Sigmoid colon (tissue), 7 donors: ENCODE measurements at places on chromosomes 12 and 14. TPM values are rescaled to one million over a fixed set of nuclear protein-coding genes. Genes with fewer than 3 reads are reported as not detected.

SLC5A8 gene
- total RNA-seq: not detected

CLMN gene
- 5.7 TPM for total RNA-seq

FSCB gene
- not detected for total RNA-seq

RAD51AP1 gene
- 0.49 TPM for total RNA-seq

DPY19L2 gene
- total RNA-seq: 11.1 TPM

SERPINA12 gene
- total RNA-seq: not detected

LYZ gene
- 29.5 TPM for total RNA-seq

GRCh38 chr14:89367779-89368120 lies 49.3 kb downstream of the FOXN3 start:
- no peak overlapping the region for H3K27ac ChIP-seq
- H3K36me3 ChIP-seq: no peaks in the 10 kb centered on the region
- H3K4me1 ChIP-seq: peaks cover 55% of the 10 kb centered on the region

- H3K4me3 ChIP-seq: no peak overlapping the region
- H3K36me3 ChIP-seq: no peaks in the 10 kb centered on the region
- no peak for DNase-seq
- no peak overlapping the region for H3K27ac ChIP-seq
Measured at GRCh38 chr14:33764876-33765650, 185.8 kb downstream of the EGLN3 start.

DNA sequence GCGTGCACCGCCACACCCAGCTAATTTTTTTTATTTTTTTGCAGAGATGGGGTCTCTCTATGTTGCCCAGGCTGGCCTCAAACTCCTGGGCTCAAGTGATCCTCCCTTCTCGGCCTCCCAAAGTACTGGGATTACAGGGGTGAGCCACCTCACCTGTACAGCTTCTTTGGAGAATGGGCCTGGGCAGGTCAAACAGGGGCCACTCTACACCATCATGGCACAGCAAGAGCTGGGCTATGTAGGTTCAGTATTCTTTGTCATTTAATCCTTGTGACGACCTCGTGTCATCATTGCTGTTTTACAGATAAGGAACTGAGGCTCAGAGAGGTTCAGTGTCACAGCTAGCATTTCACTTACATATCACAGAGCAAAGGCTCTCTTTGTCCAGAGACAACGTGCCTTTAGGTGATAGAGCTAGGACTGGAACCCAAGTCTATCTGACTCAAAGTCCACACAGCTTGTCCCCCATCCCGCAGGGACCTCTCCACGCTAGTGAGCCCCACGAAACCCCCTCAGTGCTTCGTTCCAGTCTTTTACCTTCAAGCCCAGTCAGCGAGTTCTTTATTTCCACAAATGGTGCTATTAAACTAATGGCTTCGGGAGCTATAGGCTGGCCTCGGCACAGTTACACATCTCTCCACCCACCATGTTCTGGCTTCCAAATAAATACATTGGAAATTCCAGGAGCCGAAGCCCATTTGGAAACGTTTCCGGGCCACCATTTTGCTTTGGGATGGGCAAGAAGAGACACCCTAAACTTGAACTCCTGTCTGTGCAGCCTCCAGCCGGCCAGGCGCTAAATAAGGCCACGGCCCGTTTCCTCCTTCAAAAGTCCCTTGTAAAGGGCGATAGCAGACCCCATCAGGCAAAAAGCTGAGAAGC lies 660 bp upstream of the MAP1LC3B2 start:
- no peaks in the 10 kb centered on the region for H3K36me3 ChIP-seq
- H3K4me1 ChIP-seq: no peaks in the 10 kb centered on the region
- H3K27ac ChIP-seq: peak overlapping the region; percentile 60
- no peaks in the 10 kb centered on the region for H3K27me3 ChIP-seq
- no peak for DNase-seq

DNA sequence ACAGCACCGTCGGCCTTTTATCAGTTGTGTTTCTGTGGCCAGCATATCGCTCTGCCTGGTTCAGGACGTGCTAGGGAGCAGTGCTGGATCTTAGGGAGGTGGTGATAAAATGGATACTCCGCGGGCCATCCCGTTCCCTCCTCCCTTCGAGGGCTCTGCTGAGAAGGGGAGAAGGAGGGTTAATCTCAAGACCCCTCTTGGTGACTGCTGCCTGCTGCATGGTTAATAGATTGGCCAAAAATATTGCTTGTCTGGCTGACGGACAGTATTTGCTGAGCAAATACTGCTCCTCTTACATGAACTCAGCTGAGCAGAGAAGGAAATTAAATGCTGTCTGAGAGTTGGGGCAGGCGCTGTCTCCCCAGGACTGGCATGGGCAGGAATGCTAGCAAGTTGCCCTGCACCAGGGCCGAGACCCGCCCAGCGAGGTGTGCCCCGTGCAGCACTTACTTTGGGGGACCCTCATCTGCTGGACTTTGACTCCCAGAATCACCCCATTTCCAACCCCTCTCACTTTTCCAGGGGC lies 1.2 kb downstream of the FBRSL1 start:
- peaks cover 64% of the 10 kb centered on the region for H3K4me1 ChIP-seq
- peak overlapping the region; percentile 61 for H3K27ac ChIP-seq
- no peaks in the 10 kb centered on the region for H3K27me3 ChIP-seq

DNA sequence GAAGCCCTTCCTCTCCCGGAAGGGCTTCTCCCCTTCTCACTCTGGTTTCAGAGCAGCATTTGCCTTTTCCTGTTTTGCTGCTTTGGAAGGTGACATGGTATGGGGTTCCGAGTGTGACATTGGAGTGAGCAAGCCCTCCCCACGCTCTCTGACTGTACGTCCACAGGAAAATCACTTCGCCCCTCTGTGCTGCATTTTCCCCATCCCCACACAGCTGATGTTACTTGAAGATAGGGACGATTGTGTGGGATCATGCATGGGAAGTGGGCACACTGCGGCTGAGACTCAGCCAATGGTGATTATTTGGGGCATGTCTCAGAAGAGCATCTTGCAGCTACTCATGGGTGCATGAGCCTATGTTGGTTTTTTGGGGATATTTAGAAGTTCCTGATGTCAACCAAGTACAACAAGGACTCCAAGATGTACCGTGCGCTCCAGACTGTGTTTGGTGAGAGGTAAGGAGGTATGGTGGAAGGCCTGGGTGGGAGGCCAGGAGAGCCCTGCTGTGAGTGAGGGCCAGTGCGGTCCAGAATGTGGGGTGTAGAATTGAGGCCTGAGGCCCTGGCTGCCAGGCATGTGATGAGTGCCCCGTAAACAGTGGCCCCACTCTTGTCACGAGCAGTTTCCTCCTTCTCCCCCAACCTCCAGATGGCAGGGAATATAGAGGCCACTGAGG lies 15.1 kb downstream of the CYP46A1 start:
- no peaks in the 10 kb centered on the region for H3K36me3 ChIP-seq
- no peak overlapping the region for H3K27ac ChIP-seq
- DNase-seq: no peak
- H3K4me1 ChIP-seq: no peaks in the 10 kb centered on the region

DNA sequence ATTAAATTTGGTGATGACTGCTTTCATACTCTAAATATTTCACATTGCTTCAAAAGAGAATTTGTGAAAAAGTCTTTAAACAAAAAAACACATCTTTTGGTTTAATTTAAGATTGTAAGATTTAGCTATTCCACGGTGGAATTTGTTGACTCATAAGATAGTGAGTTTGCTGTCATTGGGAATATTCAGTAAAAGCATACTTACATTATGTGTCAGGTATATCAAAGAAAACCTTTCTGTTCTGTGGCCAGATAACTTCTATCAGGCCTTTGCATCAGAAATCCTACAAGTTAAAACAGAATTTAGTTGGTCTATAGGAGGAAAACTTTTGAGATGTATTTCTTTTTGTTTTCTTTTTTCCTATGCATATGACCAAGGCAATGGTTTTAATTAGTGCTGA lies 148.8 kb upstream of the E2F7 start:
- DNase-seq: no peak
- H3K36me3 ChIP-seq: no peaks in the 10 kb centered on the region
- H3K27me3 ChIP-seq: no peaks in the 10 kb centered on the region
- H3K4me1 ChIP-seq: no peaks in the 10 kb centered on the region
- H3K4me3 ChIP-seq: no peak overlapping the region

DNA sequence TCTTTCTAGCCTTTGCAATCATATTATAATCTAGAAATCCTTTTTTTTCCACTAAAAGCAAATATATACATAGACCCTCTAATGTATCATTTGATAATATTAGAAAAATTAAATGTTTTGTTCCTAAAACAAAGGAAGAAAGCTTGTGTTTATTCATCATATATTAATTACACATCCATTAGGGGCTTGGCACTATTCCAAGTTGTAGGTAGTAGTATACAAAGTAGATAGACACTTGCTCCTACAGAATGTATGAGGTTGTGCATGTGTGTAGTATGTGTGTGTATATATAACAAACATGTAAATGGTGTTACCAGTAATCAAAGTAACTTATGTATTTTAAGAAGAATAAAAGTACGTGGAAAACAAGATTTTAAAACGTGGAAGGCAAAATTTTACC lies 15.0 kb upstream of the KCNMB4 start:
- no peaks in the 10 kb centered on the region for H3K27me3 ChIP-seq
- no peak overlapping the region for H3K27ac ChIP-seq
- peaks cover 50% of the 10 kb centered on the region for H3K36me3 ChIP-seq
- no peak overlapping the region for H3K4me3 ChIP-seq

- no peak for DNase-seq
- H3K4me1 ChIP-seq: no peaks in the 10 kb centered on the region
- no peaks in the 10 kb centered on the region for H3K27me3 ChIP-seq
- no peak overlapping the region for H3K4me3 ChIP-seq
Measured at GRCh38 chr12:28851781-28852180, 297.3 kb upstream of the FAR2 start.

DNA sequence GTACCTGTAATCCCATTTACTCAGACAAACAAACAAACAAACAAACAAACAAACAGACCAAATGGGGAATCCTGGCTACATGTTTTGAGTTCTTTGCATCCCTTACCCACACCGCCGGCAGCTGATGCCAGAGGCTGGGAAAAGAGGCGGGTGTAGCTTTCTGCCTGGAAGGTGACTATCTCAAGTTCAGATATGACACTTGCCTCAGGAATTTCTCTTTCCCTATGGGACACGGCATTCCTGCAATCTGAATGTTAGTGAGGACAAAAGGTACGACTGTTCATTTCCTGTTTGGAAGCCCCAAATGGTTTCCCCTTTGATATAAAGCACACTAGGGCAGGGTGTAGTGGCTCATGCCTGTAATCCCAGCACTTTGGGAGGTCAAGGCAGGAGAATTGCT lies 2.9 kb downstream of the MYL2 start:
- H3K27ac ChIP-seq: no peak overlapping the region
- H3K4me1 ChIP-seq: no peaks in the 10 kb centered on the region
- peaks cover 17% of the 10 kb centered on the region for H3K27me3 ChIP-seq
- no peak for DNase-seq

GRCh38 chr12:123139926-123140675 lies 10.8 kb downstream of the PITPNM2 start:
- H3K4me3 ChIP-seq: no peak overlapping the region
- H3K36me3 ChIP-seq: no peaks in the 10 kb centered on the region
- H3K27me3 ChIP-seq: no peaks in the 10 kb centered on the region
- H3K27ac ChIP-seq: peak overlapping the region; percentile 86
- peaks cover 57% of the 10 kb centered on the region for H3K4me1 ChIP-seq

DNA sequence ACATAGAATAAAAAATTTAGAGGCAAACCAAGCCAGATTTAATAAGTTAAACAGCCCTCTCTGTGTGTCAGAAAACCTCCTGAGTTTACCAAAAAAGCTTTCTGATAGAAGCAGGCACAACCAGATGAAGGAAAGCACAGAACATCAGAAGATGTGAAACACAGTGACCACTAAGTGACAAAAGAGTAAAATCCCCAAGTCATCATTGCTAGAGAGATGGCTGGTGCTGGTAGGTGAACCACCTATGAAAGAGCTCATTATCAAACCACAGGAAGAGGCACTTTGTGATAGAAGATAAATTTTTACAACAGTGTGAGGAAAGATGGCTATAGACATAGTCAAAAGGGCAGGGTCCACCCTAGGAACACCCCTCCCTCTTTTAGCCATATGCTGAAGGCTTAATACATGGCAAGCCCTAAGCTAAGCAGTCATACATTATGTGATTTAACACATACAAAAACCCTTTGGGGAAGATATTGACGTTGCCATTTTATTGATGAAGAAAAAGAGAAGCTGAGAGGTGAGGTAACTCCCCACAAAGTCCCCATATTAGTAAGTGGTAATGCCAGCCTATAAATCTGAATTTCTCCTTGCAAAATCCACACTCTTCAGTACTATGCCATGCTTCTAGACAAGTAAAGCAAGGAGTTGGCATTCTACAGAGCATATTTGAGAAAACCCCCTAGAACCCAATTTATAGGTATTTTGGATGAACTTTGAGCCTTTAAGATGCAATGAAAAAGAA lies 449.9 kb downstream of the LRIG3 start:
- no peak overlapping the region for H3K27ac ChIP-seq
- no peaks in the 10 kb centered on the region for H3K36me3 ChIP-seq
- no peak for DNase-seq
- H3K27me3 ChIP-seq: no peaks in the 10 kb centered on the region

DNA sequence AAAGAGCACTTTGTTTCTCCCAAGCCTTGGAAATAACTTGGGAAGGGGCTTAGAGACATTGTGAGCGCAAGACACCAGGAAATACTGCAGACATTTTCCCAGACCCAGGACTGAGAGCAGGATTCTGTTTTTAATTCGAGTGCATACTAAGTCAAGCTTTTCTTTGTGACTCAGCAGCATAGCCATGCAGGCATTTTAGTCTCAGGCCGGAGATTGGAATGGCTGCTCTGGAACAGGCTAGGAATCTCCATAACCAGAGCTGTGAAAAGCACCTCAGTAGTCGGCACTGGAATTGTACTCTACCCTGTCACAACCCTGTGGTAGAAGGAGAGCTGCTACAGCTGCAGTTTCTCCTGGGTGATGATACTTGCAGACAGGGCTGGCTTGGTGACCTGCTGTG lies 28.9 kb upstream of the GARIN6 start:
- DNase-seq: no peak
- no peaks in the 10 kb centered on the region for H3K4me1 ChIP-seq
- H3K27me3 ChIP-seq: no peaks in the 10 kb centered on the region
- H3K4me3 ChIP-seq: no peak overlapping the region
- no peaks in the 10 kb centered on the region for H3K36me3 ChIP-seq

- DNase-seq: no peak
- no peak overlapping the region for H3K27ac ChIP-seq
- peaks cover 17% of the 10 kb centered on the region for H3K4me1 ChIP-seq
- H3K27me3 ChIP-seq: no peaks in the 10 kb centered on the region
Measured at GRCh38 chr12:82955043-82955442, 268.3 kb downstream of the TMTC2 start.

GRCh38 chr12:53484686-53485575 lies 14.3 kb downstream of the MAP3K12 start:
- no peaks in the 10 kb centered on the region for H3K27me3 ChIP-seq
- DNase-seq: peak; percentile 61
- no peak overlapping the region for H3K4me3 ChIP-seq

GRCh38 chr12:33586576-33586975 lies 147.0 kb upstream of the SYT10 start:
- H3K4me1 ChIP-seq: no peaks in the 10 kb centered on the region
- no peak overlapping the region for H3K4me3 ChIP-seq
- H3K36me3 ChIP-seq: no peaks in the 10 kb centered on the region
- no peaks in the 10 kb centered on the region for H3K27me3 ChIP-seq
- no peak for DNase-seq
- H3K27ac ChIP-seq: no peak overlapping the region

- H3K36me3 ChIP-seq: no peaks in the 10 kb centered on the region
- H3K27ac ChIP-seq: peak overlapping the region; percentile 10
- H3K4me1 ChIP-seq: peaks cover 55% of the 10 kb centered on the region
- H3K27me3 ChIP-seq: no peaks in the 10 kb centered on the region
- DNase-seq: no peak
Measured at GRCh38 chr14:50659327-50659974, 8.7 kb downstream of the SAV1 start.

- H3K4me3 ChIP-seq: no peak overlapping the region
- H3K4me1 ChIP-seq: no peaks in the 10 kb centered on the region
- H3K27ac ChIP-seq: no peak overlapping the region
- H3K27me3 ChIP-seq: no peaks in the 10 kb centered on the region
- H3K36me3 ChIP-seq: no peaks in the 10 kb centered on the region
- DNase-seq: no peak
Measured at GRCh38 chr14:60002819-60003492, 83.0 kb downstream of the LRRC9 start.
